Neural crest cell (in vitro differentiated cells): ENCODE measurements at places on chromosomes 3 and 15. TPM values are rescaled to one million over a fixed set of nuclear protein-coding genes. Genes with fewer than 3 reads are reported as not detected.

CKMT1B gene
- 1.9 and 4.5 TPM in 2 replicates for total RNA-seq

CCRL2 gene
- not detected in 2 replicates for total RNA-seq

TGM5 gene
- total RNA-seq = not detected in 2 replicates

CTXN2 gene
- total RNA-seq = 0.18 and 0.26 TPM in 2 replicates

PRSS50 gene
- total RNA-seq = 0.35 and 0.39 TPM in 2 replicates

LRTM1 gene
- total RNA-seq = 0.23 TPM in 1 of 2 replicates, not detected in the other

ERICH6 gene
- 0.40 and 0.57 TPM in 2 replicates for total RNA-seq

GP5 gene
- 0.09 TPM in 1 of 2 replicates, not detected in the other for total RNA-seq

TMCO5A gene
- total RNA-seq = not detected in 2 replicates

COPS2 gene
- 92.8 and 94.0 TPM in 2 replicates for total RNA-seq

C3orf80 gene
- 0.18 and 0.44 TPM in 2 replicates for total RNA-seq

PATL2 gene
- 0.35 and 0.68 TPM in 2 replicates for total RNA-seq

GOLGA8S gene
- total RNA-seq = 0.25 and 0.33 TPM in 2 replicates

GPR87 gene
- not detected in 2 replicates for total RNA-seq

KBTBD8 gene
- total RNA-seq = 9.9 and 10.8 TPM in 2 replicates

LRRC15 gene
- total RNA-seq = not detected in 2 replicates

MEGF11 gene
- total RNA-seq = 0.49 and 1.0 TPM in 2 replicates

SLC12A8 gene
- total RNA-seq = 2.7 and 2.9 TPM in 2 replicates

C3orf33 gene
- 4.2 and 4.4 TPM in 2 replicates for total RNA-seq

RGMA gene
- total RNA-seq = 187 and 205 TPM in 2 replicates

MYZAP gene
- total RNA-seq = 0.28 TPM in 1 of 2 replicates, not detected in the other

HACD2 gene
- total RNA-seq = 26.4 and 26.5 TPM in 2 replicates

WNT7A gene
- 8.4 and 9.8 TPM in 2 replicates for total RNA-seq

ABHD14A gene
- total RNA-seq = 12.3 and 14.8 TPM in 2 replicates

SUSD5 gene
- total RNA-seq = 1.8 and 2.1 TPM in 2 replicates

UROC1 gene
- not detected in 2 replicates for total RNA-seq

LMLN gene
- total RNA-seq = 9.6 and 10.1 TPM in 2 replicates

ABI3BP gene
- total RNA-seq = not detected in 2 replicates

SKIL gene
- total RNA-seq = 17.7 and 18.0 TPM in 2 replicates

CNTN4 gene
- total RNA-seq = 2.9 and 4.3 TPM in 2 replicates

ARRDC4 gene
- total RNA-seq = 13.3 and 14.2 TPM in 2 replicates

GP9 gene
- not detected in 2 replicates for total RNA-seq

CCDC54 gene
- total RNA-seq = not detected in 2 replicates

KLF15 gene
- total RNA-seq = 18.0 and 19.3 TPM in 2 replicates

NDN gene
- 97.3 and 105 TPM in 2 replicates for total RNA-seq

TM4SF1 gene
- total RNA-seq = not detected in 2 replicates

LDHAL6B gene
- total RNA-seq = not detected in 2 replicates

PRR23E gene
- not detected in 2 replicates for total RNA-seq

POPDC2 gene
- total RNA-seq = 2.8 and 3.8 TPM in 2 replicates

CHRNA3 gene
- total RNA-seq = 3.8 and 5.1 TPM in 2 replicates

MAP6D1 gene
- total RNA-seq = 4.7 and 4.9 TPM in 2 replicates

GOLGA6A gene
- total RNA-seq = not detected in 2 replicates

SSUH2 gene
- total RNA-seq = 14.1 and 18.0 TPM in 2 replicates

HLTF gene
- 47.4 and 51.6 TPM in 2 replicates for total RNA-seq

GRM2 gene
- 6.6 and 8.3 TPM in 2 replicates for total RNA-seq

CYP1A1 gene
- 1.7 and 2.3 TPM in 2 replicates for total RNA-seq

TSEN2 gene
- 26.5 and 28.1 TPM in 2 replicates for total RNA-seq

SST gene
- 4.5 and 4.6 TPM in 2 replicates for total RNA-seq

TNFAIP8L3 gene
- total RNA-seq = 0.20 TPM in 1 of 2 replicates, not detected in the other

MCTP2 gene
- 0.25 and 0.35 TPM in 2 replicates for total RNA-seq

RNF168 gene
- 40.7 and 44.6 TPM in 2 replicates for total RNA-seq
